ENCODE measurements at places on chromosomes 13 and 19.

DNA sequence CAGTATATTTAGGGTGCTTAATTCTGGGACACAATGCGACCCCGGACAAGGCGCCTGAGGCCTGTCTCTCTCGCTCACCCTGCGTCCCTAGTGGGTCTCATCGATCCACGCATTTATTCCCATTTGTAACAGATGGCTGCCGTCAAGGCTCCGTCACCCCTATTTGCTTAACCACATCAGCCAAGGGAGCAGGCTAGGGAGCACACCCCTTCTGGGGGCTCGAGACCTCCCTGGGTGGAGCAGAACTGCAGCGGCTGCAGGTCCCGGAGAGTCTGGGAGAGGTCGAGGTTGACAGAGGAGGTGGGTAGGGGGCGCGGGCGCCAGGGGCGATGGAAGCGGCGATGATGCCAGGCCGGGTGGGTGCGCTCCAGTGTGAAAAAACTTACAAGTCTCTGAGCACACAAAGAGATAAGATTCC is 507 bp downstream of the ALG5 start:
- no peak for DNase-seq

GRCh38 chr13:34038541-34039068 is 220.7 kb downstream of the RFC3 start:
- DNase-seq = no peak

GRCh38 chr19:13883516-13884064 is 6.7 kb downstream of the NANOS3 start:
- no peak for DNase-seq

DNA sequence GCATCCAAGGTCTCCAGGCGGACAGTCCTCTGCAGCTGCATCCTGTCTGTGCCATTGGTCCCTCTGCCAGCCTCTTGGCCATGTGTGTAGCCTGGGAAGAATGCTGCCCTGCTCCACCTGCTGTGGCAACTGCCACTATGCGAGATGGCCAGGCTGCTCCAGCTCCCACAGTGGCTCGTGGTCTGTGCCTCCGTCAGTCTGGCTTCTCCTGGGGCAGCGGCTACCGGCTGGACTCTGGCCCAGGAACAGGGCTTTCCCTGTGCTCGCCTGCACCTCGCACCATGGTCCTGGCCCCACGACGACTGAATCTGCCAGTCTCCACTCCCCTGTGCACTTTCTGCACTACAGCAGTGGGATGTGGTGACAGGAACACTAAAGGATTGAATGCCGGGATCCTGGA is 26.7 kb upstream of the FFAR2 start:
- no peak for DNase-seq

DNA sequence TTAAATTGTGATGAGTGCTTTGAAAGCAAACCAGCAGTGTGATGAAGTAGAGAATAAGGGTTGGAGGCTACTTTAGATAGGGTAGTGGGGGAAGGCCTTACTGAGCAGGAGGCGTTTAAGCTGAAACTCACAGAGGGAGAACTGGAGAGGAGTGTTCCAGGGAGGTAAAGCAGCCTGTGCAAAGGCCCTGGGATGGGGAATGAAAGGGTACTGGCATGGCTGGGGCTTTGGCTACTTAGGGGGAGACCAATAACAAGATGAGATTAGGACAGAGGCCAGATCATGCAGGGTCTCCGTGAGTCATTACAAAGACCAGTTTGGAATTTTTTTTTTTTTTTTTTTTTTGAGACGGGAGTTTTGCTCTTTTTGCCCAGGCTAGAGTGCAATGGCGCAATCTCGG is 1.1 kb downstream of the PPP5C start:
- DNase-seq = no peak

Measured in stimulated activated CD8-positive, alpha-beta memory T cell treated with anti-CD3 and anti-CD28 coated beads, Interleukin-7, amount 100 ng/mL, for 24 hours (primary cell).